ENCODE measurements at places on chromosomes 7 and 10.

DNA sequence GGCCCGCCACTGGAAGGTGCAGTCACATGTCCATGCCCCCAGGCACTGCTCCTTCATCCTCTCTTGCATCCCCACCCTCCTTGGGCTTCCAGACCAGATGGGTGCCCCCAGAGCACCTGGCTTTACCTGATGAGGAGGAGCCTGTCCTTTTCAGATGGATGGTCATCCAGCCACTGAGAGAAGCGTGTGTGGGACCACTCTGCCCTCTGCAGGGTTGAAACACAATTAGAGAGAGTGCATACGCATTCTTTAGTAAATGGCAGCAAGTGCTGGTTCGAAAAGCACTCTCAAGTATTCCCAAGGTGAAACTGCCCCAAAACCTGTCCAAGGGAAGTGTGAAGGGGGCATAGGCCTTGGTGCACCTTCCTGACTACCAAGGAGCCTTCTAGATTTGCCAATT is 41.6 kb downstream of the HBP1 start:
- no peak for DNase-seq

DNA sequence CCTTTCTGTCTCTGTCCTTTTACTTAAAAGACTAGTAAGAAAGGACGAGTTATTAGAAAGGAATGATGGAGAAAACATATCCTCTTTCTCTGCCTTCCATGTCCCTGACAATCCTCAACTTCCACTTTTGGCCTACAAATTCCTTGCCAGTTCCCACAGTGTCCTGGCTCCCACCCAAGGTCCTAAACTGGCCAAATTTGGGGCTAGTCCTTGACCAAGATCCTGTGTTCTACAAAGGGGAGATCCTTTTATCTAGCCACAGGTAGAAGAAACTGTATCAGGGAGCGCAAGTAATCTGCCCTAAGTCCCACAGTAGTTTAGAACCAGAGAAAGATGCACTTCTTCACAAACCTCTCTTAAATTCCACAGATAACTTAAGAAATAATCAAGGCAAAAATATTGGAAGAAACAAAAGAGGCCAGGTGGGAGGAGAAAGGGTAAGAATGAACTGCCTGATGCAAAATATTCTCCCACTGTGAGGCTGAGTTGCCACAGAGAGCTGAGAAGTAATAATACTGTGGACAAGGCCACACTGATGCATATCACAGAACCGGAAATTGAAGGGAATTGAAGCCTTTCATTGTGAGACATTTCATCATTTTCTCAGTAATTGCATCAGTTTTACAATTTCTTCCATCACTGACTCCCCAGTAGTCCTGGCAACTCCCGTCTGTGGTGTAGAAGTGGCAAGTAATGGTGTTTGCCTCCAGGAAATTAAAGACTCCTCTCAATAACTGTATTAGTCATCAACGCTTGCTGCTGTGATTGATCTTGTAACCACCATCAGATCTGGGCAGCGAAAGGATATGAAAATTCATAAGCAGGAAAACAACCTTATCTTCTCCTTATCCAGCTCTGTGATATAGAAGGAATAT is 47.2 kb downstream of the DNAJC12 start:
- peak; percentile 50 for DNase-seq

DNA sequence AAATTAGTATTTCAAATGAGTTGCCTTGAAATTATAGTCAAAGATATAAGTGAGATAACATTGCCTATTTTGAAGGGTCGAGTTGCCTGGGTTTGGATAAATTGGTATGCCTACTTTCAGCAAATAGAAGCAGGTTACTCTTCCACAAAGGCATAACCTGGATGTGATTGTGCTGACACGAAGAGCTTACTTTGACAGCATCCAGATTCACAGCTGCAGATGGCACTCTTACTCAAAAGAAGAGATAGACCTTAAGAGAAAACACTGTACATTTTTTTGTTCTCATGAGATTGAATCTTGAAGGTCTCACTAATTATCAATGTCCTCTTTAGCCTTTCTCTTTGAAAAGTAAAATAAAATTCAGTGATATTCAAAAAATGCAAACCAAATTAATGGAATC is 1338.7 kb downstream of the REEP3 start:
- DNase-seq = no peak

DNA sequence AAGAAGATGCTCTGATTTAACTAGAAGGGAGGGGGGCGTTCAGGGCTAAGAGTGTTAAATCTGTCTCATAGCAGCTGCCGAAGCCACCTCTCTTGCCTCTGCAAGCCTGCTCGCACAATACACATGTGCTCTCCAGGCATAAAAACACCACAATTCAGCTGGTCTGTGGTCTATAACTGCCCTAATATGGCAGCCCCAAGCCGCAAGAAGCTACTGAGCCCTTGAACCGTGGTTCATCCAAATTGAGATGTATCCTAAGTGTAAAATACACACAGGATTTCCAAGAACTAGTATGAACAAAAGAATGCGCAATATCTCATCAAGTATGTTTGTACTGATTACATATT is 70.8 kb upstream of the FGFR2 start:
- no peak for DNase-seq

DNA sequence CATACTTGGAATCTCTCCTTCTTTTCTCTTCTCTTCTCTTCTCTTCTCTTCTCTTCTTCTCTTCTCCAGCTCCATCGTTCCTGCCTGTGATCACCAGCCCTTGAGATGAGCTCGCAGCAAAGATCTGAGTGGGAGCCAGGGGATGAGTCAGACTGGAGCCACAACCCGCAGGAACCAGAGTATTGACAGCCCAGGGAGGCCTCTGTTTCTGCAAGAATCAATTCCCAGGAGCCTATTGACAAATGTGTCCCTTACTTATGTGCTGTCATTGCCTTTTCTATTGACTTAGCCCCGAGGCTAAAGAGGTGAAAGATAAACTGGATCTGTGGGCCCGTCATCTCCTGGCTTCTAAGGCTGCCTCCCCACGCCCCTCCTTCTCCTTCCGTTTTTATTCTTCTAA is 13.1 kb upstream of the HABP2 start:
- no peak for DNase-seq

DNA sequence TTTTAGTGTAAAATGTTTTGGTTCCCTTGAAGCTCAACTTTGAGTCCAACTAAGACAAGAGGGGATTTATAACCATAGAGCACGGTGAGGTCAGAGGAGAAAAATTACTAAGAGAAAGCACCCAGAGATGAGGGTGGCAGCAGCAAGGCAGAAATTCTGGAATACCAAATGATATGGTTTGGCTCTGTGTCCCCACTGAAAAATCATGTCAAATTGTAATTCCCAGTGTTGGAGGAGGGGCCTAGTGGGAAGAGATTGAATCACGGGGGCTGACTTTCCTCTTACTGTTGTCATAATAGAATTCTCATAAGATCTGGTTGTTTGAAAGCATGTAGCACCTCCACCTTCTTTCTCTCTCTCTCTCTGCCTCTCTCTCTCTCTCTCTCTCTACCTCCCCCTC is 19.4 kb upstream of the AKR1C1 start:
- DNase-seq = no peak

DNA sequence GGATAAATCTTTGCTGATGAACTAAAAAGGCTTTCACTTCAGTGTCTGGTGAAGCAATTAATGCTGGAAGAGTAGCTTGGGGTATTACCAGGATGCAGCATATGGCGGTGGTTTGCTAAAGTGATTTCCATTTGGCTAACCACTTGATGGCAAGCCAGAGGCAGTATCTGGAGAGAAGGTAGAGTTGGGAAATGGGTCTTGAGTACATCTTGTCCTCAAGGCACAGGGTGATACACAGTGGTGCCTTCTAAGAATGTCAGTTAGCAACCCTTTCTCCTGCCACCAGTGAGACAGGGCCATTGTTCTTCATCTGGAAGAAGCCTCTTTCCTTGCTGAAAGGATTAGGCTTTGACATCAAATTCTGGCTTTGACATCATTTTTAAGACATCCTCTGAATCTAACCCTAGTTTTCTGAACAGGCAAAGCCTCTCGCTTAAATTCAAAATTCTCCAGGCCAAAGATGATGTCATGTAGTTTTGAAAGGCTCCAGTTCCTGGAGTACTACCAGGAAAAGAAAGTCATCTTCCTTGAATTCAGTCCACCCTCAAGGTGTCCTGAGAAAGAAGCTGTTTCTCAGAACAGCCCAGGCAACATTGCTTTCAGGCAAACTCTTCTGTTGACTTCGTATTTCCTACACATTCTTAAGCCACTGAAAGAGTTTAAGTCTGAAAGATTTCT is 162.4 kb downstream of the ARID5B start:
- no peak for DNase-seq

GRCh38 chr7:86706406-86706805 is 62.7 kb downstream of the GRM3 start:
- DNase-seq = no peak

DNA sequence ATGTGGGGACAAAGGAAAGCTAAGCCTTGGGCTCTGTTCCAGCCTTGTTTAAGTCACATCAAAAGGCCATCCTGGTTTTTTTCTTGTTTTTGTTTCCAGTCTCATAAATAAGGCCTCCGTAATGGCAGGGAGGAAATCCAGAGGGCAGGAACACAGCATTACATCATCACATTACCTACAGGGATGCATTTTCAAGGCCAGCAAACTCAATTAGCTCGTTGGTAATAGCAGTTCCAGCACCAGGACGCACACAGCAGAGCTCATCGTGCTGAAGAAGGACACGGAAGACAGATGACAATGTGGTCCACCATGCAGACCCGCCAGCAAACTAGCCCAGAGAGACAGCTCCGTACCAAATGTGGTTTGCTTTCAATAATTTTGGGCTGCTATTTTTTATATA is 1209.2 kb downstream of the TYW1 start:
- no peak for DNase-seq

GRCh38 chr7:134941952-134942351 is 44.4 kb upstream of the AGBL3 start:
- no peak for DNase-seq

DNA sequence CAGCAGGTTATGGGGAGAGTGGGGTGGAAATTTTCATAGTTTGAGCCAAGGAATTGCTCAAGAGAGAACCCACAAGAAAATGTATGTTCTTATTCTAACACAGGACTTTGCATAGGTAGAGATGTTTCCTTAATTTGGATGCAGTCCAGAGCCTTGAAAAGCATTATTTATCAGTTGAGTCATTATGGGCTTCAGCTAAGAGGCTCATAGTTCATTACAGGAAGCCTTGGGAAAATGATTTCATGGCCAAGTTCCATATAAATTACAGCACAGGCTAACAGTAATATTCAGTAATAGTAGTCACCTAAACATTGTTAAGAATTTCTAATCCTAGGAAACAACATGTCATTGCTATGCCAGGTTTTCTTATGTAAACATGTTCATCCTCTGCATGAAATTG is 131.1 kb upstream of the PTPRZ1 start:
- no peak for DNase-seq

DNA sequence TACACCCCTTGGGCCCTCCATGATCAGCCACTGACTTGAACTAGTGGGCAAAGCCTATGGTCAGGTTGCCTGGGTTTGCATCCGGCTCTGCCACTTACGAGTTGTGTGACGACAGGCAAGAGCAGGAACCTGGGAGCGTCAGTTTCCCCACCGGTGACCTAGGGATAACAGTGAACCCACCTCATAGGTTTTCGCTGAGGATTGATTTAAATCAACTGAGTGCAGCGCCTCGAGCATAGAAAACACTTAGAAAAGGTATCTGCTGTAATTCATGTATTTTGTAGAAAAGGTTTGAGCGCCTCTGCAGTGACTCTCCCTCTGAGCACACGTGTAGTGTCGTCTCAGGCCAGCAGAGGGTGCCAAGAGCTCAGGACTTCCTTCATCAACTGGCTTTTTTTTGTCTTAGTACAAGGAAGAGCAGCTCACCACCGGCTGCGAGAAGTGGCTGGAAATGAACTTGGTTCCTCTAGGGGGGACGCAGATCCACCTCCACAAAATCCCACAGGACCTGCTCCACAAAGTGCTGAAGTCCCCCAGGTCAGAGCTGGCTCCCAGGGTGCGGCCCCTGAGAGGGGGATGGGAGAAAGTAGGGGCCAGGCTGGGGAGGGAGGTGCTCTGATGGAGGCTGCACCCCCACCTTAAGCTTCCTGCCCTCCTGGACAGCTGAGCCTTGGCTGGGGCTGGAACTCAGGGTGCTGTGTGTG is 27.7 kb downstream of the BTBD16 start:
- DNase-seq = peak; percentile 64

All from activated T-cell treated with anti-CD3 and anti-CD28 coated beads, Interleukin-2, amount 50 U/mL, for 72 hours (primary cell).